Stimulated activated CD4-positive, alpha-beta T cell treated with anti-CD3 and anti-CD28 coated beads, Interleukin-15, amount 100 ng/mL, for 1 hour (primary cell): ENCODE measurements at places on chromosomes 3 and 15.

DNA sequence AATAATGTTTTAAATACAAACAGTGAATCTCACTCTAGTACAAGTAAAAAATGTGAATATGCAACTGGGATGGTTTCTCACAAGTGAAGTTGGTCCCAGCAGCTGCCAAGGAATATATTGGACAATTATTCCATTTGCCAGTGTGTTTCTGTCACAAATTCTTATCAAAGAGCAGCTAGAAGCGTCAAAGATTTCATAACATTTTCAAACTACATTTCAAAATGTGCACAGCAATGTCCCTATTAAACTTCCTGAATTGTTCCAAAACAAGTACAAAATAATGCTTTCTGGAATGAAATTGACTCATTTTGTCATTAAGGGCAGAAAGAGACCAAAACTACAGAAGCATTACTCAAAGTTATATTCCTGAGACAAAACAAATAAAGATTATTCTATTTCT, 38.3 kb downstream of the GPR176 start:
- no peak for DNase-seq

DNA sequence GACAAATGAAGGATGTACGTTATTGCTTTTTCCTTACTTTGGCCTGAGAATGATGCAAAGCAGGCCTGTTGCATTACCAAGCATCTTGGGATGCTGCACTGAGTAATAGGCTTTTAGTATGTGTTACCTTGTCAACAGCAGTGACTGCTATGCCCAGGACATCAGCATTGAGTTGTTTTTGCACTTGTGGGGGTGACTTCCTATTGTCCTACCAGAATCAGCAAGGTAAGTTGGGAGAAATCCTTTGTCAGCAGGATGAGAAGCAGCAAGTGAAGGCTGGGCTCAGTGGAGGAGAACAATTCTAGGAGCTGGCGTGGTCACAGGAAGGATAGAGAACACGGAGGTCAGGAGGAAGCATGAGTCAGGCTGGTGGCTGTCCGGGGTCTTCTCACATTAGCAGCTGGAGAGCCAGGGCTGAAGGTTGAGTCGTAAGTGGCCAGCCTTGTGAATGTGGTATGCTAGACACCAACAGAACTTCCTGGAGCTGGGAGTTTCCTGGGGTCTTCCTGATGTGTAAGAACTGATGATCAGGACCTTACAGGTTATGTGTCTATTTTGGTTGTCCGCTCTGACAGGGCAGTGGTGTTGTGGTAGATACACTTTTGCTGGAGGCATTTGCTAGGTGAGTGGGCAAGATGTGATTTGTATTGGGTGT, 142.7 kb downstream of the FNDC3B start:
- no peak for DNase-seq

- DNase-seq = no peak
Observed at GRCh38 chr15:34223904-34224596, 766 bp upstream of the EMC4 start.

DNA sequence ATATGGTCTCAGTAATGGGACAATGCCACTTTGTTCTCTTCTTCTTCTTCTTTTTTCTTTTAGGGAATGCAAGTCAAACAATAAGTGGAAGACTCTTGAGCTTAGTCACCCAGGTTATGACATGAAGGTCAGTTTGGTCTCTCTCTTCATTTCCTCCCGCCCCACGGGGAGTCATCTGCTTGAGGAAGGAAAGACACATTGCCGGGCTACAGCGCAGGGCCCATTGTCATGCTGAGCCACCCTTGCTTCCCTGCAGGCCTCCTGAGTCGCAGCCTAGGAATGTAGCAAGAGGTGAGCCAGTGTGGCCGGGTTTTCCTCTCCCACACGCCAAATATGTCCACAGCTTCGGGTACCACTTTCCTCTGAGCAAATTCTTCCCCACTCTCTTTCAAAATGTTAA, 47.6 kb downstream of the RAP2B start:
- DNase-seq = no peak

- no peak for DNase-seq
Observed at GRCh38 chr3:140247775-140248174, 312.8 kb downstream of the CLSTN2 start.

DNA sequence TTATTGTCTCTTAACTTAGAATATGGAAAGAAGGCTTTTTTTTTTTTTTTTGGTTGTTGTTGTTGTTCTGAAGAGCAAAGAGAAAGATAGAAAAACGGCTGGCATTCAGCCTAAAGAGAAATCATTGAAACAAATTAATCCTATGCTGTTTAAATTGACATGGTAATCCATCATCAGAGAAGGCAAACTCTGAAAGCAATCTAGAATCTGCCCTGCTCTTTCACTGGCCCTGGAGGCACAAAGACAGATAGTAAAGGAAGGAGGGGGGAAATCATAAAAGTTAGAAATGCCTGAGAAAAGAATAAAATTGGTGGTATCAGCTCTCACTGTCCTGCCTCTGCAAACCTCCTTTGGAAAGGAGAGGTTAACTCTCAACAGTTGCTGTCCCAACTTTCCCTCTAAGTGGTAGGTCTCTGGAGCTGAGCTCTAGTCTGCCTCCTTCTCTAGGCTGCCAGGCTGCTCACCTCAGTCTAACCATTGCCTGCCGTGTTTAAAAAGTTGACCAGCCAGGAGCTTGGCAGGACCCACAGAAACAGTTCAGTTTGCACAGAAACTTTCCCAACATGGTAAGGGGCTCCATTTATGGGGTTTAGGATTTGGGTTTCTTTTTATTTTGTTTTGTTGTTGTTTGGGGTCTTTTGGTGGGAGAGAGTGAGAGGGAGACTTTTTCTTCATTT, 13.4 kb upstream of the NR2F2 start:
- no peak for DNase-seq

GRCh38 chr3:141328286-141329166, 39.8 kb upstream of the ZBTB38 start:
- DNase-seq = no peak

- DNase-seq = no peak
Observed at GRCh38 chr3:100891827-100892226, 101.4 kb downstream of the ABI3BP start.

- no peak for DNase-seq
Observed at GRCh38 chr3:37054370-37054769, 61.1 kb downstream of the MLH1 start.

- no peak for DNase-seq
Observed at GRCh38 chr3:99066863-99067262, 165.4 kb upstream of the DCBLD2 start.

DNA sequence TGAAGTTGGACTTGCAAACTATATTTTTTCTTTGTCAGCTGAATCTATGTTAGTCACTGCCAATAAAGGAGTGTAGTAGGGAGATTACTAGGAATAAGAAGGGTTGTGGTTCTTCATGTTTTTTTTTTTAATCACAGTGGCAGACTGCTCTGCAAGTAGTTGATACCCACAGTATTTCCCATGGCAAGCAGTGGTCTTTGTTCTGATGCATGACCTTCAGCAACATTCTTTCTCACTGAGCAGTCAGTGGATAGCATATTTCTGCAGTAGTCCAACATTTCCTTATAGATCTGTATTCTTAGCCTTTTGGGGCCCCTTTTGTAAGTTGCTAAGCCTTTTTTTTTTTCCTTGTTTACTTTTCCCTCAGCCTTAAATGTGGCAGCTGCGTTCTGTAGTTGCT, 151.1 kb downstream of the DOCK3 start:
- no peak for DNase-seq

GRCh38 chr3:18405141-18405540, 20.0 kb downstream of the SATB1 start:
- DNase-seq = no peak

GRCh38 chr15:44394062-44394461, 33.4 kb upstream of the CTDSPL2 start:
- DNase-seq = no peak
